ENCODE measurements at places on chromosomes 6 and 20.
A peak's percentile ranks its signal among the peaks of the same experiment; 100 is the strongest.

GRCh38 chr20:57585466-57586213 is 24.7 kb downstream of the PCK1 start:
- no peak for DNase-seq

- DNase-seq, result peak; percentile 9
Observed at GRCh38 chr6:44655412-44656342, 268.2 kb downstream of the CDC5L start.

DNA sequence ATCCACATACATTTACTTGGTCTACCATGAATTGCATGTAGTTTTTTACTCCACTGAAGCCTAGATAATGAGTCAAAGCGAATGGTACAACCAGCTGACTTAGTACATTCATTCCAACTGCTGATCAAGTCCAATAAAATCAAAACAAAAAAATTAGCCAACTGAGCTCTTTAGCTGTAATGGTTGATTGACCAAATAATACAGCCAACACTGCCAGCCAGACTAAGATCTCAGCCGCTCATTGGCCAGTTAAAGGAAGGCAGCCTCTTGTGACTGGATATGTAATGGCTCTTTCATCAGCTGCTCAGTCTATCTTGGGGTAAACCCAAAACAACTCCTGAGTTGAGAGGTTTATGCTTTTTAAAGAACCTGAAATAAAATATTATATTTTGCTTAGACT is 204.3 kb upstream of the RSPO3 start:
- no peak for DNase-seq

- no peak for DNase-seq
Observed at GRCh38 chr20:38060536-38060935, 27.0 kb downstream of the RPRD1B start.

GRCh38 chr6:170044836-170045562 is 245.9 kb downstream of the DLL1 start:
- no peak for DNase-seq

DNA sequence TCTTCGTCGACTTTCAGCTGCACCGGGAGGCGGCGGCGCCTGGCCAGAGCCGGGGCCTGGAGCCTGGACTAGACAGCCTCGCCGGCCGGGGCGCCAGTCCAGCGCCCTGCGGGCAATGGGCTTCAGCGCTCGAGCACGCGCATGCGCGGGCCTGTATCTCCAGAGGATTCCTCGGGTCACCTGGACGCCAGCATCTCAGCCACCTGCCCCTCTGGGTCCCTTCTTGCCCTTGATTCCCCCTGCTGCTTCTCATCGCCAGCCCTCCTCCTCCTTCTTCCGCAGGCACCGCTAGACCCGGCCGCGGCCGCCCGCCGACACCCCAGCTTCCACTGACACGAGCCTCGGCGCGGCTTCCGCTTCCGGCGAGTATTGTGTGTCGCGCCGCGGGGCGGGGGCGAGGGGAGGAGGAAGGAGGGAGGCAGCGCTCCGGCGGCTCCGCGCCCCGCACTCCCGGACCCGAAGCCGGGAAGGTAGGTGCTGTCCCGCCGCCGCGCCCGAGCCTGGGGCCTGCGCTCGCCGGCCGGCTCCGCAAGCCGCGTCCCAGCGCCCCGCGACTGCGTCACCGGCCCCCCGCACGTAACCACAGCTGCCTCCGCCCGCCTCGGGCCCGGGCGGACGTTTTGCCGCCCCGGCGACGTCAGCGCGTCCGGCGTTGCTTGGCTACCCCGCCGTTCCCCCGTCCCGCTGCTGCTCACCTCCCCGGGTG is at the start of gene TRIM39:
TRIM39 (plus strand) TSS at position 402 of the 706 bp plus-strand sequence. CDS start 2,391 bp downstream, outside the sequence.
- peak; percentile 64 for DNase-seq

- no peak for DNase-seq
Observed at GRCh38 chr6:90368001-90368400, 71.4 kb upstream of the BACH2 start.

DNA sequence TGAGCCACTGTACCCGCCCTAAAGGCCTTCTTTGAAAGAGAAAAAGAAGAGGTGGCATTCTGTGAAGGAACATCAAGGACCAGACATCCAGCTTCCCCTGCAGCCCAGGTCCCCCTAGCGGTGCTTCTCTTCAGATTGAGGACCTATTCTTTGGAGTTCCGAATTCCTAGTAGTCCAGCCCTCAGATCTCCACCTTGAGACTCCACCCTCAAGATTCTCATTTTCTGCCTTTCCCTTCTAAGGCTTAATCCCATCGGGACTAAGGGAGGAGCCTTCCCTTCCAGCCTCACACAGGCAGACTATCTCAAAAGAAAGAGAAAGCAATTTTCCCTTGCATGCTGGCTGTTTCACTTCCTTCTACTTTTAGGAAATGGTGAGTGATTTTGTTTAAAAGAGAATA is 32.5 kb downstream of the MUC22 start:
- DNase-seq, result peak; percentile 30
